ENCODE measurements at places on chromosomes 12 and 14. TPM values are rescaled to one million over a fixed set of nuclear protein-coding genes. Genes with fewer than 3 reads are reported as not detected.
A peak's percentile ranks its signal among the peaks of the same experiment; 100 is the strongest.

DNA sequence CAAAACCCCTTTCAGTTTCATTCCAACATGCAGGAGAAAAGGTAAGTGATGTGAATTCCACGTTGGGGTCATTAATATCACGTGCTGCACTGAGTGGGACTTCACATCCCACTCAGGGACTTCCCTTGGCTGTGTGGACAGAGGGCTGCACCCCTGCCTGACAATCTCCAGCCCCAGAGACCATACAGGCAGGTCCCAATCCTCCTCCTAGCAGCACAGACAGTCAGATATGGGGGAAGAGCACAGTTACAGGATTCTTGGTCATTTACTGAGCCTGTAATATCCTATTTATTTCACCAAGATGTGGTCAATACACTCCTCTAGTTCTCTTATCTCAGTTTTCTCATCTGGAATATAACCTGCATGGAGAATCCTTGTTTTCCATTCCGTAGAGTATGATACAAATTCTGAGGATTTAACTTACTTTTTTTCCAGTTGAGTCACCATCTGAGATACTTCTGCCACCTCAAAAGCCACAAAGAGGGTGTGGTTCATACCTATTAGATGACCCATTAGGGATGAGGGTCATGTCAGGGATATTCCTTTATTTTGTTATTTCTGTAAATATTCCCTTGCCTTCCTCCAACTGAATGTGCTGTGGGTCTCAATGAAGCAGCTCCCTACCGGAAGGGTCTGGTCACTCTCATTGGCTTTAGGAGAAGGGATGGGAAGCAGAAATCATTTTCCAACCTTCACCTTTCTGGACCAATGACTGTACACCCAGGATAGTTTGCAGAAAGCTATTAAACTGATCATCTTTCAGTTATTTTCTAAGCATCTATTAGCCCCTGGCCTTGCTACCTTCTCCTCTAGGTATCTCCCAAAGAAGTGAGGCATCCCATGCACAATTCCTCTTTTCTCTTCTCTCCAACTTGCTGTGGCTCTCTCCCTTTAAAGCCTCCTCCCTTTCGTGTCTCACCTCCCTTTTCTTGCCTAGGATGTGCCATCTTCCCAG is 43.0 kb upstream of the NTF3 start:
- DNase-seq = no peak

DNA sequence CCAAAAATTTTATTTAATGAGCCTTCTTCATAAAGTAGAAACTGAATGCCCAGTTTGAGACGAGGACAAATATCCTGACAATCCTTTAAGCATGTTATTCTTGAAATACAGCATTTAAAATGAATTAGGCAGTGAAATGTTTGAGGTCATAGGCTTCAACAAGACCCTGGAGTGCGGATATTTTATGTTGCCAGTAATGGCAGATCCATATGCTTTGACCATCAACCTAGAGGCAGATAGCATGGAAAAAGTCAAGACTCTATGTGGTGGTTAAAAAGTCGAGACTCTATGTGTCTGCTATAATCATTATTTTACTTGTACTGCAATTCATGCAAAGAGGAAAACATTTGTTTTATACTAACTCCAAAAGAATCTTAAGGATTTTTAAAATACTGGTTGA is 2.0 kb upstream of the MAP4K5 start:
- no peak for DNase-seq

- DNase-seq = no peak
Observed at GRCh38 chr12:74292351-74293194, 245.1 kb upstream of the ATXN7L3B start.

DNA sequence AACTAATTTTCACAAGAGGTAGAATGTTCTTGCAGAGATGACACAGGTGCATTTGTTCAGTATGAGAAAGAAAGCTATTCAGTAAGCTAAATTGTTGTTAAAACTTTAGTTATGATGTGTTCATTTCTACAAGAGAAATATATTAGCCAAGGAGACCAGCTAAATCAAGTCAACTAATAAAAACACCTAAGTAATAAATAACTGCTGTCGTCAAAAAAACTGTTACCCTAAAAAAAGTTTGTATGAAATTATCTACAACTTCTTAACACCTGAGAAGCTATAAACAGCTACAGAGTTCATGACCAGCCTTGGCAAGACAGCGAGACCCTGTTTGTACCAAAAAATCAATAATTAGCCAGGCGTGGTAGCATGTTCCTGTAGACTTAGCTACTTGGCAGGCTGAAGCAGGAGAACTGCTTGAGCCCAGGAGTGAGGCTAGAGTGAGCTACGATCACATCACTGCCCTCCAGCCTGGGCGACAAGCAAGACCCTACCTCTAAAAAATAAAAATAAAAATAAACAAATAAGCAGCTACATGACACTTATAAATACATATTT is 67.6 kb upstream of the AP4S1 start:
- no peak for DNase-seq

DNA sequence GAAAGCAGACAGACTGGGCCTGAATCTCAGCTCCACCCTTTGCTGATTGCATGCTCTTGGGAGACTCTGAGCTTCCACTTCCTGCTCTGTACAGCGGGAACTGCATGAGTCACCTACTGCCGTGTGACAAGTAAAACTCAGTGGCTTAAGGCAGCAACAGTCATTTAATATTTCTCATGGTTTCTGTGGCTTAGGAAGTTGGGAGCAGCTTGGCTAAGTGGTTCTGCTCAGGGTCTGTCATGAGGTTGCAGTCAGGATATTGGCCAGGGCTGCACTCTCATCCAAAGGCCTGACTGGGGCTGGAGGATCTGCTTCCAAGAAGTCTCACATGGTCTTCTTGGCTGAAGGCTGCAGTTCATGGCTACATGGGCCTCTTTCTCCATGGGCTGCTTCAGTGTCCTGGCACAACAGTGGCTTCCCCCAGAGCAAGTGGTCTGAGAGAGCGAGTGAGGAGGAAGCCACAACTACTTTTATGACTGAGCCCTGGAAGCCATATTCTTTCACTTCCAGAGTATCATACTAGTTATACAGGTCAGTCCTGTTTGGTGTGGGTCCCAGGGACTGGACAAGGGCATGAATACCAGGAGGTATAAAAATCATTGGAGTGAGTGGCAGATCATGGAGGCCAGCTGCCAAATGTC is 49.7 kb downstream of the FAM222A start:
- DNase-seq = peak; percentile 4

- no peak for DNase-seq
Observed at GRCh38 chr14:36362648-36363047, 42.2 kb upstream of the MBIP start.

DNA sequence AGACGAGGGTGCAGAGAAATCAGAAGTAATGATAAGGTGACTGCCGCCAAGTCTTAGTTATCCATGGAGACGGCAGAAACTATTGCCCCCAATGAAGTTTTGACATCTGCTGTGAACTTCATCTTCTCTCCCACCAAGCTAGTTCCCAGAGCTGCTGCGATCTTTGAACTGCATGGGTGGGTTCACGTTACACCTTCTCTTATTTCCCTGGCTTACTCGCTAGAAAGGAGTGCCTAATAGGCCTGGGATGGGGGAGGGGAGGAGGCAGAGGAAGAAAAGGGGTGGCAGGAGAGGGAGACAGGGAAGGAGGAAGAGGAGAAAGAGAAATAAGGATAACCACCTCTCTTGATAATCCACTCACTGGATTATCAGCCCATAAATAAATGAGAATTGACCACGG is 157.1 kb downstream of the NTF3 start:
- no peak for DNase-seq

GRCh38 chr12:100337299-100337698 is 19.6 kb upstream of the SLC17A8 start:
- no peak for DNase-seq

DNA sequence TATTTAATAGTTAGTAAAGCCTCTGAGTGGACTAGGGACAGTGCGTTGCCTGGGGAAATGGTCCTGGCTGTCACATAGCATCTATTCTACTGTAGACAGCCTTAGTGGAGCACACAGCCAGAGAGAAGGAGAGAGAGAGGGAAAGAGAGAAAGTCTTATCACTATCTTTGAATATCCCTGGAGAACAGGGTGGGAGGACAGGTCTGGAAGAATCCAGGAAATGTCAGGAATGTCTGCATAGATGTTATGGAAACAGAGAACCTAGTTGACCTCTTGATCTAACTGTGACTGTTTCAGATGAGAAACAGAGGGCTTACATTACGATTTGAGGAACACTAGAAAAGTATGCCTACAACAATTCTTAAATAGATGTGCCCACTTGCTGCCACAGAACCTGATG is 92.8 kb downstream of the SLC15A5 start:
- no peak for DNase-seq

DNA sequence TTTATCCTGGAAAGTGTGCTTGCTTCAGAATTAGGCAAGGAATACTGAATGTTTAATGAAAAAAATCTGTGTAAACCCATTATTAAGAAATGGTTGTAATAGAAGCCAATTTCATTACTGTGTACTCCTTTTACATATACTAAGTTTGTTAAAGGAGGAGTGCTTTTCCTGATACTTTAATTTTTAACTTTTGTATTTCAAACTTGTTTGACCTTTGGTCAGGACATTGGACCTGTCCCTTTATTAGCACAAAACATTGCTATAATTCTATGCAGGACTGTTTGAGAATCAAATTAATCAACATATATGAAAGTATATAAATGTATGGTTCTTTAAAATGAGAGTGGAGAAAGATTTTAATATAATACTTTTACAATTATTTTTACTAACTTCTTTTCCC is 659.6 kb downstream of the TMTC2 start:
- DNase-seq = no peak

DNA sequence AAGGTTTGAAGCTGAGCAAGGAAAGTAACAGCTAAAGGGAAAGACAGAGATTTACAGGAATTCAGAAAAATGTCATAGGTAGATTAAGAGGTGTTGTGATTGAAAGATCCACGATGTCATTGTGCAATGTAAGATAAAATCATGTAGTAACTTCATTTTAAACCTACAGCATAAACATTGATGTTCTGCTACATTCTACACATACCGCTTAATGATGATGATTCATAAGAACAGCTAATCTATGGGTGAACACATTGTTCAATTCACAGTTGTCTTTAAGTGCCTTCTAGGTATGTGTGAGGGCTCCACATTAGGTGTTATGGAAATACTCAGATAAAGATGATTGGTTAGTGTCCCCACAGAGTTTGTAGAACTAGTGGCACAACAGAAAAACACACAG is 170.9 kb downstream of the GRIP1 start:
- no peak for DNase-seq

DNA sequence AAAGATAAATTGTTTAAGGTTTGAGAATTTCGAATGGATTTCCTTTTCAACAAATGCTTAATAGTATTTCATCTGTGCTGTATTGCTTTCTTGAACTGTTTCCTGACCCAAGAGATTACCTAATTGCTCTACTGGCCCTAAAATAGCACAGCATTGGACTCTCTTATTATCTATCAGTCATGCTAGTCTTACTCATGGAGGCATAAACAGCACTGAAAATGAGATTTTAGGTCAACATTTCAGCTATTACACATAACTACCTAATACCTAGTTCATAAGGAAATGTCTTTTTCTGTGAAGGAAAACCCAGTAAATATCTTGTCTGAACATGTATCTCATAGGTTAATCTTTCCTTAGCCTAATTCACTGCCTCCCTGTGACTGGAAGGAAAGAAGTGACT is 4.3 kb upstream of the ABCD2 start:
- no peak for DNase-seq

GRCh38 chr12:39412210-39412609 is 30.7 kb downstream of the KIF21A start:
- no peak for DNase-seq

Gene KRT86
- 0.62 TPM for total RNA-seq

Gene ART4
- 1.5 TPM for total RNA-seq

Gene RNASE3
- total RNA-seq = not detected

Gene BATF
- 19.4 TPM for total RNA-seq

Gene ESRRB
- total RNA-seq = 0.16 TPM

Gene E2F7
- total RNA-seq = 1.7 TPM

Gene KIF26A
- total RNA-seq = 6.1 TPM

Gene MUCL1
- not detected for total RNA-seq
